ENCODE measurements at places on chromosomes 4 and X. TPM values are rescaled to one million over a fixed set of nuclear protein-coding genes. Genes with fewer than 3 reads are reported as not detected.
A peak's percentile ranks its signal among the peaks of the same experiment; 100 is the strongest.

- DNase-seq, result no peak
Observed at GRCh38 chr4:86955888-86956451, 21.2 kb downstream of the AFF1 start.

DNA sequence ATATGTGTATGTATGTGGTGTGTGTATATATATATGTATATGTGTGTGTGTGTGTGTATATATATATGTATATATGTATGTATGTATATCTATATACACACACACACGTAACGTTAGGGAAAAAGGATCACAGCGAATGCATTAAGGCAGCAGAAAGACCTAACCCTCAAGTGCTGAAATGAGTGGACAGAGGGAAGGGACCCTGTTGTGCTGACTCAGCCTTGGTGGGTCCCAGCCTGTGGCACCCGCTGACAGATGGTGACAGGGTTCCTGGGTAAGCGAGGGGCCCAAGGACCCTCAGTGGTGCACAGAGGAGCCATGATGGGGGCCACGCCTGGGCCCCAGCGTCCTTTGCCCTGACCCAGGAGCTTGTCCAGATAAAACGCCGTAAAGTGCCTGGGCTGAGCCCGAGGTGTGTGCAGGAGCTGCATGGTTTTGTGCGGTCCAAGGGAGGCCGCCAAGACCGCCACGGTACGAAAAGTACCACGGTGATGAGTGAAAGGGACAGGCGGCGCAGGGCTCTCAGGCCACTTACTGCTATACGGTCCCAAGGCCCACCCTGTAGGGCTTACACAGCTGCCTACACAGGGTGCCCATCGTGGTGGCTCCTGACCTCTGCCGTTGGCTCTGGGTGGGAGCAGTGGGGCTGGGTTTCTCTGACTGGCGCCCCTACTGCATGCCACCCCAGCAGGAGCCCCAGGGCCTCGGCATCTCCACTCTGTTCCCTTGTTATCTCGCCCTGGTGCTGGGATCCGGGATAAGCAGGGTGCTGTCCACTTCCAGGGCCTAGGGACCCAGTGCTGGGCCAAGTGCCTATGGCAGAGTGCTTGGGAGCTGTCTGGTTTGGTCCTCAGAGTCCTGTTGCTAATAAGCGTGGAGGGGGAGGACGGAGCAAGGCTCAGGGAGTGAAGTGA lies 10.0 kb downstream of the SH3BP2 start:
- DNase-seq, result no peak

GRCh38 chr4:15500701-15501100 lies 31.0 kb downstream of the CC2D2A start:
- no peak for DNase-seq

Gene IGFBP7
- not detected for total RNA-seq

GRCh38 chr4:170420255-170420693 lies 330.5 kb upstream of the AADAT start:
- no peak for DNase-seq

- no peak for DNase-seq
Observed at GRCh38 chr4:138178566-138178965, 63.6 kb downstream of the SLC7A11 start.

DNA sequence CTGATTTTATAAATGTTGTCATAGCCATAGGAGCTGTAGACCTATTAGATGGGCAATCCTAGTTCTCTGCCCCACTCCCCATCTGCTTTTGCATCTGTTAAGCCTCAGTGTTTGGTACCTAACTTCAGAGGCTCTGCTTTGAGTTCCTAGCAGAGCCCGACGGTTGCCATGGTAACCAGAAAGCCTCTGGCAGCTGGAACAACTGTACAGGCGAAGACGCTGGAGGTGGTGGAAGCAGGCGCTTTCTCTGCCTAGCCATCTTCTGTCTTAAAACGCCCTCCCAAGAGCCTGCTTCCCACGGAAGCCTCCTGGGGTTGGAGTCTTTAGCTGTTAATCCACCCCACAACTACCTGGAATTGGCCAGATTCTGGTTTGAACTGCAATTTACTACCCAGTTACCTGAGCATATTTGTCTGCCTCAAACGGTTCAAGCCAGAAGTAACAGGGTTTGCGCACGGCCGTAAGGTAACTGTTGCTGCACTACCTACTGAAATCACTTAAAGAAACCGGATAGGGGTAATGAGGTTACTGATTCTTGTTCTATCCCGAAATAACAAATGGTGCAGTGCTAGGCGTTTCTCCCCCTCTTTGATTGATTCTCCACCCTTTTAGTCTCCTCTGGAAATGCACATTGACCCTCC lies 1.0 kb upstream of the GABRG1 start:
- DNase-seq, result no peak

- no peak for DNase-seq
Observed at GRCh38 chrX:28997706-28998463, 410.6 kb downstream of the IL1RAPL1 start.

DNA sequence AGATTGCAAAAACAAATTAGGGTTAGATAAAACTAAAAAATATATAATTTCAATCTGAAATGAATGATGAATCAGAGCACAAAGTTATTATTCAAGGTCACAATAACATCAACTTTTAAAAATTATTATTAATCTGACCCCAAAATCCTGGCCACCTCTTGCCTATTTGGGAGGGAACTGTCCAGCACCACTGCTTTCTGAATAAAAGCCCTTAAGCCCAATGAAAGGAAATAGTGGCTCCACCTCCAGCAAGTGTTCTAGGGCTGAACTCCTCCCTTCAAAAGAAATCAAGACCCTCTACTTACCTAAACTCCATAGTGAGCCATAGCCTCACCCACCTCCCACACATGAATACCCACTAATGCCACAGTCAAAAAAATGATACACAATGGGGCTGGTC lies 208.2 kb downstream of the PARM1 start:
- DNase-seq, result no peak

Gene PABPC5
- total RNA-seq, result not detected

DNA sequence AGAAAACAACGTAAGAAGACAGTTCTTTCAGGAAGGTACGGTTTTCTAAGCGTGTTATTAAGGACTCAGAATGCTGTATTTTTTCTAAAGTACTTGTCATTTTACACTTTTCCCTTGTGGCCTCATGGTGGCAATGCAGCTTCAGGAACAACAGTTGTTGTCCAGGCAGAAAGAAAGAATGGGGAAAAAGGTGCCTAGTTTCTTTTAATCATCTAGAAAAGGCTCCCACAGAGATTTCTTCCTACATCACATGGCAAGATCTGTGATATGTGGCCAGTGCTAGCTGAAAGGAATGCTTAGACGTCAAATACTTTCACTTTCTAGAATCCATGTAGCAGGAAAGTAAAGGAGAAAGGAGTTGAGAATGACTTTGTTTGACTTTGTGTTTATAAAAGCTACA lies 49.0 kb upstream of the TRAM1L1 start:
- no peak for DNase-seq

DNA sequence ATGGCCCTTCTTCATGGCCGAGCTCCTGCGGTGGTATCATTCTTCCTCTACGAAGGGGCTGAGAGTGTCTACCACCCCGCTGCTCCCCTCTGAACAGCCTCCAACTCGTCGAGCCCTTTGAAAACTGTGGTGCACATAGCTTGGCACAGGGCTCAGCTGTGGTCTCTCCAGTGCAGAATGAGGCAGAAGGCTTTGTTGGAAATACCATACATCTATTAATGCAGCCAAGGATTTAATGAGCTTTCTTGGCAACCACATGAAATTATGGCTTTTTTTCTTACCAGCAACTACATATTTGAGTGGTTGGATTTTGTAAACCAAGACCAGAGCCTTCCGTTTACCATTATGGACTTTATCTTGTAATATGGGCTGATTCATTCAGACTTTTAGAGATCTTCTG lies 61.7 kb upstream of the CBR4 start:
- DNase-seq, result no peak

DNA sequence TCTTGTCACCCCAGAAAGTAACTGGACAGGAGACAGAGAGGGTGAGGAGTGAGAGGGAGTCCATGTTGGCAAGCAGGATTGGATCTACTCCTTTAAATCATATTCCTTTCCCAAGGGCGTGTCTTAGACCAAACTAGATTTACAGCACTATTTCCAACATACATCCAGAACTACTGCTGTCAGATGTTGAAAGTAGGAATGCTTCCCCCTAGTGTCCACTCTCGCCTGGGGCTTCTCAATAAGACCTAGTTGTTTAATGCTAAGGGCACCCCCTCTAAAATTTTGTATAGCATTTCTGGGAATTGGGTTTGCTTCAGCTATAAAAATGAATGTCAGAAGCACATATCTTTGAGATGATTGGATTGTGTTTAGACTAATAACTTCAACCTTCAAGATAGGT lies 13.3 kb downstream of the OFD1 start:
- DNase-seq, result peak; percentile 31

GRCh38 chr4:76764251-76764650 lies 133.7 kb downstream of the SOWAHB start:
- DNase-seq, result no peak

DNA sequence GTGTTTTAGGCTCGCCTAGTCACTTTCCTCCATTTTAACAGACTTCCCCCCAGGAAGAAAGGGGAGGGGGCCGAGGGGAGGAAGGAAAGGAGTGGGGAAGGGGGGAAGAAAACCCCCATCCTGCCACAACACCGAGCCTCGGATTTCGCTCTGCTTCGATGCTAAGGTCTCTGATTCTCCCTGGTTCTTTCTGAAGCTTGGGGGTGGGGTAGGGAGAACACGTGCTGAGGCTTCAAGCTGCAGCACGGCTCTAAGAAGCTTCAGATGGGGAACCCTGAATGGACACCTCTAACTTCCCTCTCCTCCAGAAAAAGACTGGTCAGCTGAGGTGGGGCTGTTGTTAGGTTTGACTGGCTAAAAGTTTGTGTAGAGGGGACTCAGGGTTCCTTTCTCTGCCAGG lies 61.8 kb downstream of the RHOH start:
- no peak for DNase-seq

Gene BEX2
- total RNA-seq, result 12.1 TPM

- DNase-seq, result no peak
Observed at GRCh38 chr4:113641025-113641431, 120.5 kb downstream of the CAMK2D start.

DNA sequence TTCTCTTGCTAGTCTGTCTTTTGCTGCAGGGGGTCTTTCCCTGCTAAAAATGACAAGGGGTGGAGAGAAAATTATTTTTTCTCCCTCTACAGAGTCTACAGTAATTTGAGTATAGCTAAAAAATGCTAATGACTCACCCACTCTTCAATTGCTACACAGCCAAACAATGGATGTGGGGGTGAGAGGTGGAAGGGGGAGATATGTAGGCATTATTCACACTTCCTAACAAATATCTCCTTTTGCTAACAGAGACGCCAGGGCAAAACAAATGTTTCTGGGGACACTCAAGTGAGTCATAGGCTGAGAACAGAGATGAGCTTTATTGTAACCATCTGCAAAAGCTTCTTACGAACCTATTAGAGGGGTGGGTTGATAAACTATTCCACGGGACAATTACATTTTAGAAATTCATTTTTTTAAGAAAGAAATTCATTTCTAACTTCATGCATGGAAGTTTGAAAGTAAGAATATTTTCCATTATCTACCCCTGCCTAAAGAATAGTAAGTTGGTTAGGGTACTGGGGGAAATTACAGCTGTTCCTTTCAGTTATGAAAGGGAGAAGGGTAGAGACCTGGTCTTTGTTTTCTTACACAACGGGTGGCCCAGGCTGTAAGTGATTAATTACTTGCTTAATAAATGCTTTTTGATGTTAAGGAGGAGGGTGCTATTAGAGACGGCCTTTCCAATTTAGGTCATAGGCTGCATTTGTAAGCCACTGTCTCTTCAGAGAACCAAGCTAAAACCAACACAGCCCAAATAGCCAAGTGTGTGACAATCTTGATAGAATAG lies 12.8 kb downstream of the SCD5 start:
- DNase-seq, result no peak

Gene DKK2
- total RNA-seq, result not detected

Gene CENPVL1
- total RNA-seq, result not detected

DNA sequence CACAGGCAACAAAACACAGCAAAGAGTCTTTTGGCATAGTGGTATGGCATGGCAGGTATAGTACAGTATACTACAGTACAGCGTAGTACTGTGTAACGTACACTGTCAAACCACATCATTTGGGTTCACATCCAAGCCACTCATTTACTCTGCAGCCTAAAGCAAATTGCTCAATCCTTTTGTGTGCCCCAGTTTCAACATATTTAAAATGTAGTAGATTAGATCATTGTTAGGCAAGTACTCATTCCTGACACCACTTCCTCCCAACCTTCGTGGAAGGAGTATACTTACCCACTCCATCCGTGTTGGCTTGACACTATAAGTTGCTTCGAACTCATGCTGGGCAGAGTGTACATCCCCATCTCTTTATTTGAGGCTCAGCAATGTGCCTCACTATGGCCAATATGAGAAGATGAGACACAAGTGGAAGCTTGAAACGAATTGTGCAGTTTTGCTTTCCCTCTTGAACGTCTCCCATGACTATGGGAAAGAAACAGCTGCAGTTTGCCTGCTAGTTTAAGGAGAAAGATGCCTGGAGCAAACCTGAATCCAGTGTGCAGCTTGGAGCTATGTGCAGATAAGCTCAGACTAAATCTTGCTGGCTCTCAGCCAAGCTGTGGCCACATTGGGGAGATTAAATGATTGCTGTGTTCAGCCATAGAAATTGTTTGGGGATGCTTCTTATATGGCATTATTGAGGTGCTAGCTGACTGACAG lies 85.7 kb upstream of the TBL1X start:
- DNase-seq, result no peak

DNA sequence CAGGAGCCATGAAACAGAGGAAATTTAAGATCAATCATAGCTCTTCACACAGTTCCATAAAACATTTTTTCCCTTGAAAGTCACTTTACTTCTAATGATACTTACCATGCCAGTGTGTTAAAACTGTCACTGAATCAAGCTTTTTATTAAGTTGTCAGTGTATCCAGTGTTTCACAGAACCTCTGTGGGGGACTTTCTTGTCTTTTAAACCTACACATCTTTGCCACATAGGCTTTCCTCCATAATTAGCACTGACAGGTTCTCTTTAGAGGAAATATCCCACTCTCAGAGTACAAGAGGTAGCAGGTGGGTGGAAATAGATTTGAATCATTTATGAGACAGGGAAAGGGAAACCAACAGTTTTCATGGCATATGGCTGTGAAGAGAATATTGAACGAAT lies 25.8 kb upstream of the DYNLT3 start:
- DNase-seq, result no peak

Gene GPR34
- 0.36 TPM for total RNA-seq

DNA sequence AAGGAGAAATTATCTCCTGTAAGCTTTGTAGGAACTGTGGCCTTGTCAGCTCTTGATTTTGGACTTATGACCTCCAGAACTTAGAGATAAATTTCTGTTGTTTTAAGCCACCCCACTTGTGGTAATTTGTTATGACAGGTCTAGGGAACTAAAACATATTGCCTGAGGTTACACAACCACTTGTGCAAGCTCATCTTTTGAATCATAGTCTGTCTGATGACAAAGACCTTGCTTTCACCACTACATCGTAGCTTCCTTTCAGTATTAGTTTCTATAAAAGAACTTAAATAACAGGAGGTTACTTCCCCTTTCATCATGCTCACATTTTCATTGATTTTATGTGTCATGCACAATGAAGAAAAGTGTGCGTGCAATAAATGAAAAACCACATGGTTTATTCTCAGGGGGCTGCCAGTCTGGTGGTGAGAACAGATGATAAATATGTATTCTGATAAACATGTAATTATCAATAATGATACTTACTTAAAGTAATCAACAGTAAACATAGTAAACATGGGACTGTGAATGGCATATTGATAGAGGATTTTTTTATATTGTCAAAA lies 690.0 kb upstream of the HS3ST1 start:
- no peak for DNase-seq

Gene TBX22
- total RNA-seq, result not detected
